GM23338 (cell line): ENCODE measurements at places on chromosomes 5 and 9. TPM values are rescaled to one million over a fixed set of nuclear protein-coding genes. Genes with fewer than 3 reads are reported as not detected.

HCN1 gene
- 2.0 and 2.8 TPM in 2 replicates for polyA plus RNA-seq

C8G gene
- not detected in 2 replicates for polyA plus RNA-seq

ITGA1 gene
- 1.8 and 2.6 TPM in 2 replicates for polyA plus RNA-seq

IL5 gene
- not detected in 2 replicates for polyA plus RNA-seq

DNAH5 gene
- 0.97 and 1.2 TPM in 2 replicates for polyA plus RNA-seq
